HT1080 (cell line): ENCODE measurements at places on chromosomes 16 and 17. TPM values are rescaled to one million over a fixed set of nuclear protein-coding genes. Genes with fewer than 3 reads are reported as not detected.

DNA sequence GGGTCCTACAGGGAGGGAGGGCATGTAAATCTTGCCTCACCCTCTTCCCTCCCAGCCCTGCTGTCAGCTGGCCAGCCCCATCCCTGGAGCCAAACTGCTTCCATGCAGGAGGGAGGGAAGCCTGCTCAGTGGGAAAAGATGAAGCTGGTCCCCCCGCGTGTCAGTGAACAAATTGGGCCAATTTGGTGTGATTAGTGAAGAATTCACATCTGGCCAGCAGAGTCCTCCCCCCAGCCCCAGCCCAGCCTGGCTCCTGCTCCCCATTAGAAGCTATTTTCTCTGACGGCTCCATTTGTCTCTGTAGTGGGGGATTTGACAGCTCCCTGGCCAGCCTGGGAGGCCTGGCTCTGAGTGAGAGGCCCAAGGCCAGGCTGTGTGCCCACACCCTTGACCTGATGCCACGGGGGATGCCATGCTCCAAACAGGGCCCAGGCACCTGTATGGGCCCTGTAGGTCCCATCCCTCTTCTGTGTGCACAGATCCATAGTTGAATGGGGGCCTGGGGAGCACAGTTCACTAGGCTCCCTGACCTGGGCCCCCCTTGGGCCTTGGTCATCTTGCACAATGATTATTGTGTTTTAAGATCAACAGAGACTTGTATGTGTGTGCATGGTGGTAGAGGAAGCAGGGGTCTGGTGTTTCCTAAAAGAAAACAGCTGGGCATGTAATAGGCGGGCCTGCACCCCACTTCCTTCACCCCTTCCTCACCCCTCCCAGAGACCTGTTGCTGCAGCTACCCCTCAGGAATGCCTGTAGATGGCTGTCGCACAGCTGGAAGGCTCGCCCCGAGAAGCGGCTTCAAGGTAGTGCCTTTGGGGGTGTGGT, 50.7 kb upstream of the TAC4 start:
- DNase-seq, result no peak

- DNase-seq, result no peak
These were observed 4.2 kb downstream of the CEP112 start for GRCh38 chr17:66187718-66188117.

GRCh38 chr16:89448656-89449055, 41.7 kb downstream of the ANKRD11 start:
- no peak for DNase-seq

The MPV17L gene
- total RNA-seq, result not detected in 2 replicates

DNA sequence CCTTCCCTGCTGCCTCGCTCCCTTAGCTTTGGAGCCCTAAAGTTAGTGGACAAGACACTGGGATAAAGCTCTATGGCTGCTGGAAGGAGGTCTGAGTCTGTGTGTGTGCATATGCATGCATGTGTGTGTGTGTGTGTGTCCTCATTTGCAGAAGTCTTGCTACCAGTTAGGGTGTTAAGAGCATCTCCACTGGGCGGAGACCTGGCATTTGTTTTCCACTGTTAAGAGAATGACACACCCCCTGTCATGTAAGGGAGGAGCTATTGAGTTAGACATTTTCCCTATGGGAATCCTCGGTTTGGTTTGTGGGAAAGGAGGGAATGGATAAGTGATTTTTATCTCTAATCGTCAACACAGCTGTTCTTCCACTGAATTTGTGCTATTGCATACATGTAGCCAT, 24.8 kb upstream of the ARHGAP23 start:
- no peak for DNase-seq
